ENCODE measurements at places on chromosomes 2 and 18.
A peak's percentile ranks its signal among the peaks of the same experiment; 100 is the strongest.

DNA sequence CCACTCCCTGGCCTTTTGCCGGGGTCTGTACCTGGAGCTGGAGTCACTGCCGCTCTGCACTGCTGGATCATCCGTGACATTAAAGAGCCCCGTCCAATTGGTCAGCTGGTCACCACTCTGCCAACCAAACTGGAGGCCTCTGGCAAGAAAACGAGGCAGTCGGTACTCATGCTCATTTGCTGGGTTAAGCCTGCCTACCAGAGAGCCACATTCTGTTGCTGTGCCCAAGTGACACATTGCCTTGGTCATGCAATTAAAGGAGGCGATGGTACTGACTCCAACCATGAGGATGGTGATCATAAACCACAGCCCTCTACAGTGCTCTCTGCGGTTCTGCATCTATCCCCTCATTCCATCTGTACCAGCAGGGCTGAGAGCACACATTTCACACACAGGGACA, 35.5 kb downstream of the ST8SIA5 start:
- no peak for DNase-seq

- DNase-seq = no peak
These were observed 119.8 kb downstream of the NDUFA10 start for GRCh38 chr2:239905306-239905705.

DNA sequence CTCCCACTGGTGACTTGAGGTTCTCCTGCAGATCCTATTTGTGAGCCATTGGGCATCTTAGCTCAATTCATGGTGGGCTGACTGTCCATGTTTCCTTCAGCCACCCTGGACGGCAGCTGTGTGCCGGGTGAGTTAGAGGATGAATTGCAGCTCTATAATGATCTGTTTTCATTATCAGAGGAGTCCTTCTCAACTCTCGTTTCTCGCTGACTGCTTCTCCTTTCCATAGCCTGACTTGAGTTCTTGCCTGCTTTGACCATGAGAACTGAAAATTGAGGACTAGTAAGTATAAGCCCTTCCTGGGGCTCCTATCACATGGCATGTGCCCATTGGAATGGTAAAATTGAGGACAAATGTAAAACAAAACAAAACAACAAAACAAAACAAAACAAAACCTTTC, 121.8 kb downstream of the CDC42EP3 start:
- DNase-seq = no peak

- DNase-seq = no peak
These were observed 313.5 kb upstream of the SLC39A10 start for GRCh38 chr2:195343540-195343939.

DNA sequence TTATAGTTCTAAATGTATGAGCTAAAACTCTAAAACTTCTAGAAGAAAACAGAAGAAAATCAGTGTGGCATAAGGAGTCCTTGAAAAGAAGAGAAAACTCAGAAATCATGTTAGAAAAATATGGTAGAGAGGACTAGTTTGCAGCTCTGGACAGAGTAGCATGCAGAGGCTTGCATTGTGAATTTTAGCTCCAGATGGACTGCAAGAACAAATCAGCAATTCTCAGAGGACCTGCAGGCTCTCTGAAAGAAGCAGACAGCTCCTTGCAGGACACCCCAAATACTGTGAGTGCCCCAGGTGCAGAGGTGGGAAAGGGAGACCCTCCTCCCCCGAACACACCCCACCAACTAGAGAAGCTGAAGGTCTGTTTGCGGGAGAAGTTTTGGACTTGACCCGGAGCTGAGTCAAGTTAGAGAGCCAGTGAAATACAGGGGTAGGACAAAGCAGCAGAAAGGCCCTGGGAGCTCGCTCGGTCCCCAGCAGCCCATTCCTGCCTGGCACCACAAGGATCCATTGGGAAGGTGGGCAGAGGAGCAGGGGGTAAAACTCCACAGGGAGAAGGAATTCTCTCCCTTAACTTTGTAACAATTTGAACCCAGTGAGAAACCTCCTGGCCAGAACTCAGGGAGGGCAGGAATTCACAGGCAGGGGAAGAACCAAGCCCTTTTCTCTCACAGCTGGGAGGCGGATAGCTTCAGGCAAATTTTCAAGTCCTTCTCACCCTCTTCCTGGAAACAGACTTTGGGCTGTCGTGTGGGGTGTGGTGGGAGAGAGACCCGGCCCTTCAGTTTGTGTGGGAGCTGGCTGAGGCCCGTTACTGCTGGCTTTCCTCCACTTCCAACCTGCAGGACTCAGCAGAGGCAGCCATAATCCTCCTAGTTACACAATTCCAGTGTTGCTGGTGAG, 216.2 kb upstream of the SLC35G4 start:
- DNase-seq = no peak

DNA sequence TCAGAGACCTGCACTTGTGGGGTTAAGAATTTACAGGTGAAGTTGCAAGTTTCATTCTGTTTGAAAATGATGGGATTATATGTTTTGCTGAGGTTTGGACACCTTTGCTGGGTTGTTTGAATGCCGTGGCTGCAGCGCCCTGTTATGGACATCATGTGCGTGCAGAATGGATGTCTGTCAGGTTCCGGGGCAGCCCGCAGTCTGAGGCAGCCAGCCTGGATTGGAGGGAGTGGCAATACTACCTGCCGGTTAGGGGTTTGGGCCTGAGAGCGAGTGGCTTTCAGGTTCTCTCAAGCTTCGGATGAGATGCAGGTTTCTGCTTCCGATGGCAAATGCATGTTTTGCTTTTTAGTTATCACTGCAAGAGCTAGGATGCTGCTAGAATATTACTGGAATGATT, 1.1 kb downstream of the CASP8 start:
- no peak for DNase-seq

DNA sequence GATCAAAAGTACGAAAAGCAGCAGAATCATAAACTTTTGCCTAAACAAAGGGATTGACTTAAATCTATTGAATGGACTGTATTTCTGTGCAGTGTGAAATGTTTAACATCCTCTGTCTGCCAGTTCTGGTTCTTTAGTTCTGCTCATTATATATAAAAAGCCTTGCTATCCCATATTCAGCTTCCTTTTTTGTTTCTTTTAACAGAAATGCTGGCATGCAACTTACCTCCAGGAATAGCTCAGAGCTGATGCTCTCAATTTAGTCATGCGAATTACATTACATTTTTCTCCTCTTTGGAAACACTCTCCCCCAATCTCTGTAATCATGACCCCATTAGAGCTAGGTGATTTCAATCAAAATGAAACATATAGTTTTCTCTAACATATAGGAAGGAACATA, 73.6 kb downstream of the SPHKAP start:
- no peak for DNase-seq

- no peak for DNase-seq
These were observed 802.9 kb downstream of the CPS1 start for GRCh38 chr2:211359347-211359746.

DNA sequence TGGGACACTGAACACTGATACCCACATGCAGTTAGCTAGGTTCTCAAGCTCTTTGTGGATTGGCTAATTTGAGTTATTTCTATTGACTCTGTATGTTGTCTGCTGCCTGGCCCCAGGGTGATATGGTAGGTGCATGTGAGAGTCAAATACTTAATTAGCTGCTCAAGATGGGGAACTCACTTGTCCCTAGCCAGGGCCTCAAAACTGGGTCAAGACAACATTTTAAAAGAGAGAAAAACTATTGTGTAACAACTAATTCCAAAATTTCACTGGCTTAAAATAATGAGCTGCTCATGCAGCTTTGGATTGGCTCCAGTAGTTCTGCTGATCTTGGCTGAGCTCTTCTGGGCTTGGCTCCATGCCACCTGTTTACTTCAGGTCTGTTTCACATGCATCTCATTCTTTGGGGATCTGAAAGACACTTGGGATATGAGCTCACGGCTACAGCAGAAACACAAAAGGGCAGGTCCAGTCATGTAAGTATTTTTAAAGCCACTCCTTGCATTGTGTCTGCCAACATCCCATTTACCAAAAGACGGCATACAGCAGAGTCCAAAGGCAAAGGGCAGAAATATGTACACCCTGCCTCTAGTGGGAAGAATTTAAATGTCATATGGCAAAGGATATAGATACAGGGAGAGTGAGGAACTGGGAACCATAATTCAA, 716.8 kb downstream of the SUCLG1 start:
- DNase-seq = no peak

GRCh38 chr18:48445540-48445939, 36.4 kb upstream of the ZBTB7C start:
- peak; percentile 19 for DNase-seq

- no peak for DNase-seq
These were observed 402.6 kb downstream of the EIPR1 start for GRCh38 chr2:2974982-2975381.

DNA sequence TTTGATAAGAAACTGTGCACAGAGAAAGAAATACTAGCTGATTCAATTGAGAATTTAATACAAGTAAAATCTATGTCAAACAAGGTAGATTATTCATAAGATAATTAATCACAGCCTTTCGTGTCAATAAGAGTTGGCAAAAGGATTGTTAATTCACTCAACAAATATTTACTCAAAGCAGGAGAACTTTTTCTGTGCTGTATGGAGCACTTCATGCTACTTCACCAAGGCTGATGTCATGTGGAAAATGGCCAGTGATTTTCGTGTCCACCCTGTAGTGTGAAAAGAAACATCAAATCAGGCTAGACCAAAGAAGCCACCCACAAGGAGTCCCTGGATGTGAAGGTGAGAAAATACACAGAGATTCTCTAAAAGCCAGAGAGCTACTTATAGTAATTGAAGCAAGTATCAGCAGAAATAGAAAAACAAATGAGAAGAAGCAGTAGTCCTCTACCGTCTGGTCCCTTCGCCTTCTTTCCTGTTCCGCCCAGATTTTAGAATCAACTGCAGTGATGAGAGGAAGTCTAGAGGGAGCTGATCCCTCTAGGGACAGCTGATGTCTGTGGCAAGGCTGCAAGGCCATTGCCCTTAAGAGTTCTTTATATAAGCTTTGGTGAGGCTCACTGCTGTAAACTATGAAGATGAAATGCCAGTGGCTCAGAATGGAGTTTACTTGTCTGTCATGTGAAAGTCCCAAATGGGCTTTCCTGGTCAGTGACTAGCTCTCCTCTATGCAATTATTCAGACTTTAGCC, 201.3 kb upstream of the APCDD1 start:
- no peak for DNase-seq

GRCh38 chr18:41391616-41392595, 563.1 kb upstream of the PIK3C3 start:
- DNase-seq = no peak

- DNase-seq = no peak
These were observed 12.1 kb downstream of the HOXD3 start for GRCh38 chr2:176169181-176169580.

GRCh38 chr2:181780047-181780651, 99.8 kb upstream of the NEUROD1 start:
- DNase-seq = no peak

DNA sequence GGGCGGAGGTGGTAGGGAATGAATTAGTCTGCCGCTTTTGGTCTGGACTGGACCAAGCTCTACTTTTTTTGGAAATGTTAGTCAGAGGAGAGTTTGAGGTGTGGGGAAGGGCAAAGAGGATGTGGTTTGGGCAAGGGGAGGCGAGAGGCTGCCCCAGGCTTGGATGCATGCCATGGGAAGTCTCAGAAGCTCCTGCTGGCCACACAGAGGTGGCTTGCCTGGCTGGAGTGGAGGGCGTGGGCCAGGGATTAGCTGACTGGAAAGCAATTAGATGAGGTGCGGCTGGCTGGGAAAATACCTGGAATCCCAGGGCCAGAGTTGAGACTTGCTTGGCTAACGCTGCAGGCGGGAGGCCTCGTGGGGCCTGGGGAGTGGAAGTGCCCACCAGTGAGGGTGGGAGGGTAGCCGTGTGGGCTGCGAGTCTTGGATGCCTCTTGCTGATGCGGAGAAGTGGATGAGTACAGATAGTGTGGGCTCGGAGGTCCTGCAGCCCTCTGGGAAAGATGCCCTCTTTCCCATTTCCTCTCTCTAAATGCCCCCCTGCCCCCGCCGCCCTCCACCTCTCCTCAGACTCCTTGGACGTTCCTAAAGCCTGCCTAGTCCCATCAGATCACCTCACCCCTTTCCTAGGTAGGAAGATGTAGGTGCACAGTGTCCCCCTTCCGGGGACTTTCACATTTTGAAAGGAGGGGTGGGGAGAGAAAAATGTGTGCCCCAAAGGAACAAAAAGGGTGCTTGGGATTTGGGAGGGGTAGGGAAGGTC, 117.6 kb downstream of the SMAD7 start:
- no peak for DNase-seq

GRCh38 chr2:128003463-128003862, 24.4 kb downstream of the SAP130 start:
- no peak for DNase-seq

DNA sequence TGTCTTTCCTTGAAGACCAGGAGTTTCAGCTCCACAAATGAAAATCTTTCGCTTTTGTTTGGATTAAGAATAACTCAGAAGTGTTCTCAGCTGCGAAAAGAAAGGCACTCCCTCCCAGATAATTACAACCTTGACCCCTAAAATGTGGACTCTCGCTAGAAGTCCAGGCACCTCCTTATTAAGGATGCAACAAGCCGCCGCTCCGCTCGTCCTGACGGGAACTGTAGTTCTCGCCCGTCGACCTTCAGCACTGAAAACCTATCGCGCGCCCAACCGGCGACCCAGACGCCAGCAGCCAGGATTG, 559 bp downstream of the IMMT start:
- DNase-seq = no peak

- no peak for DNase-seq
These were observed 743.6 kb downstream of the KCNJ3 start for GRCh38 chr2:155442088-155442487.

- DNase-seq = no peak
These were observed 101.9 kb downstream of the USP34 start for GRCh38 chr2:61368687-61369665.

GRCh38 chr2:26988058-26988860, 17.8 kb downstream of the MAPRE3 start:
- DNase-seq = no peak

- no peak for DNase-seq
These were observed 8.4 kb upstream of the NMI start for GRCh38 chr2:151297882-151298281.

DNA sequence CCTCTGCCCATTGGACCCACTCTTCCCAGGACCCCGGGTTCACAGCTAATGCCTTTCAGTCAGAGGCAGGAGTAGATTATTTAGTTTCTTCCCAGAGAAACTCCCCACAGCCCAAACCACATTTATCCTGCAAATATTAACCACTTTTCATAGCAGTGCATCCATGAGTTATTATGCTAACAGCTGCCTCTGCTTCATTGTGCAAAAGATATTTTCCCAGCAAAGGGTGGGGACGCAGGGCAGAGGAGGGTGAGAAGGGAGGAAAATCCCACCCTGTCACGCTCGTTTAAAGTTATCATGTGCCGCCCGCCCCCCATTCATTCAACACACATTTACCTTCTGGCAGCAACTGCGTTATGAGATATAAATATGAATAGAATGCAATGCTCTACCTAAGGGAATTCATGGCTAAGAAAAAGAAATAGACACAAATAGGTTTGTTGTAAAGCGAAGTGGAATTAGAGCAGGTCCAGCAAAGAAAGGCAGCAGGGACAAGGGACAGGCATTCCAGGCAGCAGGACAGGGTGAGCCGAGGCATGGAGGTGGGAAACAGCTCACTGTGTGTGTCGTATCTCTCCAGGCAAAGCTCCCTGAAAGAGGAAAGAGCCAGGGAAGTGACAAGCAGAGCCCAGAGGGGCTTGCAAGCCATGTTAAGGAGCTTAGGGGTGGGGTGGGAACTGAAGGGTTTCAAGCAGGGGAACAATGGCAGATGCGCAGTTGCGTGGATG, 46.3 kb upstream of the LTBP1 start:
- no peak for DNase-seq

Measured in stimulated activated CD8-positive, alpha-beta memory T cell treated with anti-CD3 and anti-CD28 coated beads, Interleukin-2, amount 100 ng/mL, for 1 hour (primary cell).